Endothelial cell (in vitro differentiated cells): ENCODE measurements at places on chromosomes 7 and 10.

GRCh38 chr10:37476285-37476684 lies 350.9 kb downstream of the ANKRD30A start:
- DNase-seq: no peak

GRCh38 chr10:95445223-95445836 lies 115.8 kb downstream of the SORBS1 start:
- DNase-seq: no peak

DNA sequence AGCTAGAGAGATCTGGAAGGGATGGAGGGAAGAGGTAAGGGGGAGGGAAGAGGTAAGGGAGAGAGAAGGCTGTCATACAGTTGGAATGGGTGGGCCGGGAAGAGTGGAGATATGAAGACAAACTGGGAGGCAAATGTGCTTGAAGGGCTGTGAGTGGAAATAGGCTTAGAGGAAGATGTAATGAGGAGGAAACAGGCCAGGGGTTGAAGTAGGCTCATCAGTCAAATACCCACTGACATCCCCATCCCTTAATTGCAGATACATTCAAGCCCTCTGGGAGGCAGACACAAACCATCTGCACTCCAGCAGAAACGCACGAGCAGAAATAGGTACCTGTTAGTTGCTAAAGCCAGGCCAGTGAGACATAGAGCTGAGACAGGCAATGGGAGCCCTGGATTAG lies 2.1 kb downstream of the SYNPO2L start:
- DNase-seq: no peak

DNA sequence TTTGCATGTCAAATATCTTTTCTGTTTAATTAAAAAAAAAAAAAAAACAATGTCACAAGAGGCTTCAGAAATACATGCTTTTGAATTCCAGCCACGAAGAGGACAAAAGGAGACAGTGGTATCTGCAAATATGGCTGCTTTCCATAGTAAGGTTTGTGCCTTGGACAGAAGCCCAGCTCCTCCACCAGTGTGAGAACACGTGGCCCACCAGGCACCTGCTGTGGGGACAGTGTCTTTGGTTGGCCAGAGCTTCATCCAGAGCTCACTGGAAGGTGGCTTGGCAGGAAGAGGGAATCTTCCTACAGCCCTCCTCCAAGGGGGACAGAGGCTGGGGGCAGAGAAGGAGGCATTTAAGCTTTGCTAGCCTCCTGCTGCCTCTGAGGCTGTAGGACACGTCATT lies 144.6 kb downstream of the GLCCI1 start:
- no peak for DNase-seq

GRCh38 chr7:41046221-41046761 lies 656.6 kb downstream of the INHBA start:
- no peak for DNase-seq
